ENCODE measurements at places on chromosomes 12 and 14.
A peak's percentile ranks its signal among the peaks of the same experiment; 100 is the strongest.

DNA sequence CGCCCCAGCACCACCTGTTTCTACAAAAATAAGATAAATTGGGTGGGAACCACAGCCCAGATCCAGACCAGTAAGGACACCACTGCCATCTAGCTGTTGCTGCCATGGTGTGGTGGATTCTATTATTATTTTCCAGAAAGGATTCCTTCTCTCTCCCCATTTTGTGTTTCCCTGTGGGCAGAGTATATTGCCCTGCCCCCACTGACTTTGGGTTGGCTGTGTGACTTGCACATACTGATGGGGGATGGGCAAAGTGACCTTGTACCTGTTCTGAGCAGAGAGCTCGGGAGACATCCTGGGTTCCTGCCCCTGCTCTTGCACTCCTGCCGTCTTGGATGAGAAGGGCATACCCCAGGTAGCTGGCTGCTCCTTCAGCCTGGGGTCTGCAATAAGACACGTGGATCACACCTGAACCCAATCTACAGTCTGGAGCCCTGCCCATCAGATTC lies 24.3 kb downstream of the MOAP1 start:
- no peak for DNase-seq

- DNase-seq: no peak
Measured at GRCh38 chr14:93789228-93790130, 1.2 kb upstream of the PRIMA1 start.

GRCh38 chr14:103741876-103742275 lies 26.3 kb downstream of the ZFYVE21 start:
- no peak for DNase-seq

- no peak for DNase-seq
Measured at GRCh38 chr12:46675736-46676135, 150.1 kb downstream of the SLC38A4 start.

DNA sequence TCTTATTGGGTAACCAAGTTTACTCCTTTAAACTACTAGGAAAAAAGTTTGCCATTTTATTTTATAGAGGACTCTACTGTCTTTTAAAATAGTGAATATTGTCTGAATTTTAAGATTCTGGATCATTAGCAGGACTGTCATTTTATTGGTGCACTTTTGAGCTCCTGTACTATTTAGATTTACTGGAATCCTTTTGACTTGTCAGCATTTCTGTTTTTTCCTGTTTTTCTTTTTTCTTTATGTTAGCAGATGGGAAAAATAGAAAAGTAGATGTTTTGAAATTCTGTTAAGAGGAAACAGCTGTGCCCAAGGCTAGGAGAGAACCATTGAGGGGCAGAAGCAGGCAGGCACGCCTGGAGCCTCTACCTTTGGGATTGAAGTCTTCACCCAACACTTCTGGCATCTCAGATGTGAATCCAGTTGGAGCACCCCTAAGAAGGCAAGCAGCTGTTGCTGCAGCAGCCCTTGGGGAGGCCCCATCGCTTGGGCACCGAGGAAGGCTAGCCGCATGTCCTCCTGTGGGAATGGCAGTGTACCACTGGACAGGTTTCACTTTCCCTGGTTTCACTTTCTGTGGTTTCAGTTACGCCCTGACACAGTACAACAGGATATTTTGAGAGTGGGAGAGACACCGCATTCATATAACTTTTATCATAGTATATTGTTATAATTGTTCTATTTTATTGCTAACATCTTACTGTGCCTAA lies 11.5 kb downstream of the RIMKLB start:
- no peak for DNase-seq

DNA sequence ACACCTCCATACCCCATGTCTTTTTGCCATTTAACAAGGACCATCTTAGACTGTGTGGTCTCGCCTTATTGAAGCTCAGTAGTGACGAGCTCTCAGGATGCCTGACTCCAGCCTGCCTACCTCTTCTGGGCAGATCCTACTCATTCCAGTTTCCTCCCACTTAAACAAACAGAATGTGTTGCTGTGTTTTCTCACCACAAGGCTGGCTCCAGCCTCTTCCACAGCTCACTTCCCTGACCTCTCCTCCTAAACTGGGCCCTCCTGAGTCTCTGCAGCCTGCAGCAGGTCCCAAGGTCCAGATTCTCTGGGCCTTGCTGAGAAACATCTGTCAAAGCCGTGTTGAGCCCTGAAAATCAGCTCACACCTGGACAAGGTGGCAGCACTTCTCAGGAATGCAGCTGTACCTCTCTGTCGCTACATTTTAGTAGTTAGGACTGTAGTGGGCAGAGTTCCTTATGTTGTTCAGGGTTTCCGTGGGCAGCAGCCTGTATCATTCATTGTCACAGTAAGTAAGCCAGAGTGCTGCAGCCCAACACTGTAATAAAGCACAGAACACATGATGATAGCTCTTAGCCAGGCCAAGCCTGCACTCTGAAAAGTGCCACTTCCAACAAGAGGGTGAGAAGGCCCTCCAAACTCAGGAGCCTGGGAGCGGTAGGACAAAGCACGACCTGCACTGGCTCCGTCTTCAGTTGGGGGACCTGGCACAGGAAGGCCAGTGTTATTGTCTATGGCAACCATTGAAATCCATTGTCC lies 68.5 kb downstream of the NKX2-1 start:
- no peak for DNase-seq

- DNase-seq: peak; percentile 13
Measured at GRCh38 chr12:128853600-128854197, 421 bp downstream of the GLT1D1 start.

DNA sequence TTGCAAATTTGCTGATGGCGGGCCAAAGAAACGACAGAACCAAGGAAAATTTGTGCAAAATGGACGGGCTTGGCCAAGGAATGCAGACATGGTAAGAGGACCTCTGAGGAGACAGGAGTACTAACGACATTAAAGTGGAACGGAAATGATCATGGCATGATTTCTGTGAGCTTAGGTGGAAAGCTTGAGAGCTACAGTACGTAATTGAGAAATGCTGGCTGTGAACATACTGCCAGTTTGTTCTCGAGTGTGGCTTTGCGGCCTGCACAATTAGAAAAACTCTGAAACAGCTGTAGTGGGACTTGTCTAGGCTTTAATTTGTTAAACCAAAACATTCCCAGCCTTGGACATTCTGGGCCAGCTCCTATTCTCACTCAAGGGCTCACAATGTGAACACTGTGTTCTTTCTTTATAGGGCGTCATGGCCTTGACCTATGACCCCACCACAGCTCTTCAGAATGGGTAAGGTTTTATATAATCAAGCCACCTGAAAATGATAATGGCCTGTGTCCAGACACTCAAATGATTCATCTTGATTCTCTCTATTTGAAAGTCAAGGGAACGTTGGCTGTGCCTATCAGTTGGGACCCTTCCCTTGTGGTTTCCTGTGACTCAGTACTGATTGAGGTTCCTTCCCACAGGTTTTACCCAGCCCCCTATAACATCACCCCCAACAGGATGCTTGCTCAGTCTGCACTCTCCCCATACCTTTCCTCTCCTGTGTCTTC lies 48.5 kb downstream of the BAZ2A start:
- DNase-seq: no peak

DNA sequence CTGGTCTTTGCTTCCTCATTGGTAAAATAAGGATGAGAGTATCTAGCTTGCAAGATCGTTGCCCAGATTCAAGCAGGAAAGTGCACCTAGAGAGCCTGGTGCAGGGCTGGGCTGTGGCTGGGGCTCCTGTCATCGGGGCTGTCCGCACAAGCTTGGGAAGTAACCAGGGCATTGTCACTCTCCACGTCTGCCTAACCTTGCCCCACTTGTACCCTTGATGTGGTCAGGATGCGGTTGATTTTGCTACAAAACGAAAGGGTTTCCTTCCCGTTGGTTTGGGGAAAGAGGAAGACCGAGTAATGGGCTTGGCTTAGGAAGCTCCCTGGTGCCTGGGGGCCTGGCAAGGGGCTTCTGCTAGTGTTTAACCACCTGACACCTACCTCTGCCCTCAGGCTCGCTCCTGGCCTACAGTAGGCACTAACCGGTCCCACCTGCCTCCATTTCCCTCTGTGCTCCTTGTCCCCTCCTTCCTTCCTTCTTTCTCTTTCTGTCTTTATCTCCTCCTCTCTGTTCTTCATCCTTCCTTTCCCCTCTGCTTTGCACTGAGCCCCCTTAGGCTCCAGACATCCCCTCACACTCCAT lies 21.8 kb downstream of the MVK start:
- no peak for DNase-seq

DNA sequence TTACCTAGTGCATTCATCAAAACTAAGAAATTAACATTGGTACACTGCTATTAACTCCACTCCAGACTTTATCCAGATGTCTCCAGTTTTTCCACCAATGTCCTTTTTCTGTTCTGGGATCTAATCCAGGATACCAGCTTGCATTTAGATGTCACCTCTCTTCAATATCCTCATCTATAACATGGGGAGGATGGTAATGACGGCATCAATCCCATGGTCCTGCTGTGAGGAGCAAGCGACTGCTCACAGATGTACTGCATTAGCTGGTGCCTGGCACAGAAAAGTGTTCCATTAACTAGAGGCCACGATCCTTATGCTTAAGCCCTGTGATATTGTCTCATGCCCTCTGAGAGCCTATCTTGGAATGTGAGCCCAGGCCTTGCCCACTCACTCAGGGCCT lies 53.8 kb downstream of the CALM1 start:
- no peak for DNase-seq

DNA sequence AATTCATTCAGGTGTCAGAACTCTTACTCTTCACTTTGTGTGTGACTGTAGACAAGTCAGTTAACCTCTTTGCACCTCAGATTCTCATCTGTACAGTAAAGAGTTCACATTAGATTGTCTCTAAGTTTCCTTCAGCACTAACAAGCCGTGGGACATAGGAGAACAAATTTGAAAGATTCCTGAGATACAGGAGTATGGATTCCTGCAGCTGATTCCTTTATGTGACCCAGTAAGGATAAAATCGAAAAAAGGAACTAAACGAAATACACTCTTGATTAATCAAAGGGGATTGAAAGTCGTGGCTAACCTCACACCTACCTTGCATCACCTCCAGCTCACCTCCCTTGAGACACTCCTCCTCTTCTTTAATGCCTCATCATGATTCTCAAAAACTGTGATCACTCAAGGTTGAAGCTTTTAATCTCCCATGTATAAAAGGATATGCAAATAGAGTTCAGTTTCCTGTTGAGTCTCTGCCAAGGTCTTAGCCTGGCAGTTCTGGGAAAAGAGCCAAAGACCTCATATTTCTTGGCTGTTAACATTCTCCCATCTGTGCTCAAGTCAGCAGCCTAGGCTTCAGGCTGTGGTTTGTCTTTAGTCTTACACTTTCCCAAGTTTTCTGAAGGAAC lies 156.6 kb downstream of the DAD1 start:
- DNase-seq: no peak

GRCh38 chr14:57943038-57943437 lies 77.1 kb upstream of the SLC35F4 start:
- DNase-seq: no peak

DNA sequence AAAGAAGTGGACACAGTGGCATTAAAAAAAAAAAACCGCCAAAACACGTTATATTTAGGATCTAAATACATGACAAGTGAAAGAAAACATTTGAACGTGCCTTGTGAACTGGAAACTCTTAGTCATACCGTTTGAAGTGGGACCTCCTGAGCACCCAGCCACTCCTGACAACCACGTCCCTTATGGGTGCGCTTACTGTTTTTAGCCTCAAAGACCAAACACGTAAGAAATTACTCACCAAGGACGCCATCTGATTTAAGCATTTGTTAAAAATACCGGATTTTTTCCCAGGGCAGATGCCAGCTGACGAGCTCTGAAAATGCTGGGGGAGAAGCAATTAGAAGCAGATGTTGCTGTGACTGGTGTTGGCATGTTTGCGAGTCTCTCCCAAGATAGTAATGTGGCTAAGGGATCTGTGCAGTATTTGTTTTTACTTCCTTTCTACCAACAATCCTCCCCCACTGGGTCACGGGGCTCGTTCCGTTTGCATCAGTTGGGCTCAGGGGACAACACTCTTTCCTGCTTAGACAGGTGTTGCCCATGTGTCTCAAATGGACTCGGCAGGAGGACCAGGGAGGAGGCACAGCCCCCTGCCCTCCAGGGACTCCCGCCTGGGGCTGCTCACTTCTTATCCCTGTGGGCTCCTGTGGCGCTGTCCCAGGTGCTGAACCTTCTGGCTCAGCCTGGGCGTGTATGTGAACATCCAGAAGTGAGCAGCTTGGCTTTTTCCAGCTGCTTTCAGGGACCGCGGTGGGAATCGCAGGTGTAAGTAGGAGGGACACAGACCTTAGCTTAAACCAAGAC lies 101.0 kb downstream of the BEGAIN start:
- DNase-seq: no peak

DNA sequence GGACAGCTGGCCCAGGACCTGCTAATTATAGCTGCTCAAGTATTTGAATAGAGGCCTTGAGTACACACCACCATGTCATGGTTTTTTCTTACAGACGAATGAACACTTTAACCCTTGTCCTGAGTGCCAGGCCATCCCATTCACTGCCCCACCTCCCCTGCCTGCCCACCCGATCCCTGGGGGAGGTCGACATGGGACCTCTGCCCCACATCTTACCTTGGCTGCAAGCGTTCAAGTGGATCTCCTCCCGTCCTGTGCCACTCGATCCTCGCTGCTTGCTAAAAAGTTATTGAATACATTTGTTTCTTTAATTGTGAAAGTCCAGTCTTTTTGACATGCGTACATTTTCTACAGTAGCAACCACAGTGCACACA lies 10.3 kb downstream of the RTL1 start:
- DNase-seq: no peak

DNA sequence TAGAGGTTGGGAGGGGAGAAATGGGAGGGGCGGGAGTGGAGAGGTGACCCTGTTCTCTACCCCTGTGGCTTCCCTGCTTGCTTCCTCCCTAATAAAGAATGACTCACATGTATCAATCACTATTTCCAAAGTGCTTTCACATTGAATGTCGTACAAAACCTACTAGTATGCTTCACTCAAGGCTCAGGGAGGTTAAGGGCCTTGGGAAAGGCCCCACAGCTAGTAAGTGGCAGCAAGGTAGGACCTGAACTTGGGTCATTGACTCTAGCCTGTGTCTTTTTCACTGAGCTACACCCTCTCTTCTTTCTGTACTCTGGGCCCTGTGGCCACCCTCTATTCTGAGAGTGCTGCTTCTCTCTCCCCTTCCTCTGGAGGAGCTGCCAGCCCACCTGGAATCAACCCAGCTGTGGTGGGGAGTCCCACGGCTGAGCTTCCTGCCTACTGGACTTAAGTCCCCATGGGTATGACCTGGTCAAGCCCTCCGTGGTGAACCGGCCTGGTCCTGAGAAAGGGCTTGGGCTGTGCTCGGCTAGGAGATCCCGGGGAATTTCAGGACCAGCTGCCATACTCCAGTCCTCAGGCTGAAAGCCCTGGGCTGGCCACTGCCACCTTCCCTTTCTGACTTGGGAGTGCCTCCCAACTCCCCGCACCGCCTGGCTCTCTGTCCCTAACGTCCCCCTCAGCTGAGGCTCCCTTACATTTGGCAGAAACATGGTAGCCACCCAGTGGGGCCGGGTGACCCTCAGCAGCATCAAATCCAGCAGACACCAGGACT lies 13.0 kb downstream of the SLC48A1 start:
- DNase-seq: no peak

DNA sequence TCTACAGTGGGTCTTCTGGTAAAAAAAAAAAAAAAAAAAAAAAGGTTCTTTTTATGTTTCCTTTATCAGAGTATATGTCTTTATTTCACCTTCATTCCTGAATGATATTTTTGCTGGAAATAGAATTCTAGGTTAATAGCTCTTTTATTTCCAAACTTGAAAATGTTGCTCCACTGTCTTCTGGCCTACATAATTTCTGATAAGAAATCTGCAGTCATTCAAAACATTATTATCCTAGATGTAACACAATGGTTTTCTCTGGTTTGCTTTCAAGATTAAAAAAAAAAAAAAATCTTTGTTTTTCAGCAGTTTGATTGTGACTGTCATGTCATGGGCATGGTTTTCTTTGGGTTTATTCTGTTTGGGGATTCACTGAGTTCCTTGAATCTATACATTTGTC lies 19.5 kb downstream of the DCP1B start:
- DNase-seq: no peak

- no peak for DNase-seq
Measured at GRCh38 chr12:132437943-132438700, 51.8 kb upstream of the FBRSL1 start.

Measured in NCI-H1930 (cell line).